ENCODE measurements at places on chromosomes 4 and X.

- DNase-seq = no peak
Observed at GRCh38 chr4:147174591-147174990, 228.9 kb upstream of the TTC29 start.

DNA sequence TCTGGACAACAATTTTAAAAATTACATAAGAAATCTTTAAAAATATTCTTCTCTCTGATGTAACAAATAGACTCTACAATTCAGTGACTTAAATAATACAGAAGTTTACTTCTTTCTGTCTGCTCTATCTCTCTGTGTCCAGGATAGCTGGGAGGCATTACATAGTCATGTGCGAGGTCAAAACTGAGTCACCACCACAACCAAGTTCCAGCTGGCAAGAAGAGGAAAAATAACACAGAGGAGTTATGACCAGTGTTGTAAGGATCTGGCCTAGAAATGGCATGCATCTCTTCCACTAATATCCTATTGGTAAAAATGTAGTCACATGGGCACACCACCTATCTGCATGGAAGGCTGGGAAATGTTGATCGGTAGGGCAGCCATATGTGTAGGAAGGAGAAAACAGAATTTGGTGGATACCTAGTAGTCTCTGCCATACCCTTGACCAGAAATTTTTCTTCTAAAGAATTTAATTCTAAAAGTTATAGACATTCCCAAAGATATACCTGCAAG lies 39.4 kb upstream of the WDFY3 start:
- no peak for DNase-seq

- peak; percentile 6 for DNase-seq
Observed at GRCh38 chrX:150200820-150201287, 162.3 kb upstream of the MAMLD1 start.

- DNase-seq = no peak
Observed at GRCh38 chrX:76029385-76029784, 143.5 kb upstream of the PBDC1 start.

DNA sequence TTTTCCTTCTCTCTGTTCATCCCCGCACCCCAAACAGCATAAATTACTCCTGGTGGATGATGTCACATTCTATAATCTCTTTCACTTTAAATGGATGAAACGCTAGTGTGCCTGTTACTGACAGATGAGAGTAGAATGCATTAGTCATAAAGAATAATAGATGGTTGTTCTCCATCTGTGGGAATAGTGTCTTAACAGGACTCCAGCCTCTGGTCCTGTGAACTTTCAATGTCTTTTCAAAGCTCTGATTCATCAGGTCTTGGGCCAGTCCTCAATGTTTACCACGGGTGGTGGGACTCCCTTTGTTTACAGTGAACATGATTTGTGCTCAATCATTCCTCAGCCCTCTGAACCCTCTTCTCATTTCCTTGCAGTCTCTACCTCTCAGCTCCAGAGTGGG lies 182.6 kb downstream of the GABRB1 start:
- DNase-seq = no peak

GRCh38 chr4:151417766-151418376 lies 8.9 kb downstream of the FHIP1A start:
- DNase-seq = no peak

DNA sequence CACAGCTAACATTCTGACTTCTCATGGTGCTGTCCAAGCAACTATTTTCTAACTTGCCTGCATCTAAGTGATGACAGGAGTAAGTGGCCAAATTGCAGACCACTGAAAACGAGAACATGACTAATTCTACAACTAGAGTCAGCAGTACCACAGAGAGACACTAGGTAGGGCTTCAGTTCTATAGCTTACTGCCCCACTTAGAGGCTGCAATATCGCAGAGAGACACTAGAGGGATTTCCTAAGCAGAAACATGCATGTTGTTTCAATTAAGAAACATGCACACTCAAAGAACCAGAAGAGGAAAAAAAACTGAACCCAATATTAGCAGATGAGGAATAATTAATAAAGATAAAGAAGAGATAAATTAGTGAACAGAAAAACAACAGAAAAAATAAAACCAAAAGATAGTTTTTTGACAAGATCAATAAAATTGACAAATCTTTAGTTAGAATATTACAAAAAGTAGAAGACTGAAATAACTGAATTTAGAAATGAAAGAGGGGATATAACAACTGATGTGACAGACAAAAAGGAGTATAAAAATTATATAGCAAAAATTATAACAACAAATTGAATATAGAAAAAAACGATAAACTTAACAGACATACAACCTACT lies 100.8 kb downstream of the SPIN4 start:
- no peak for DNase-seq

- no peak for DNase-seq
Observed at GRCh38 chr4:170386971-170387370, 297.2 kb upstream of the AADAT start.

DNA sequence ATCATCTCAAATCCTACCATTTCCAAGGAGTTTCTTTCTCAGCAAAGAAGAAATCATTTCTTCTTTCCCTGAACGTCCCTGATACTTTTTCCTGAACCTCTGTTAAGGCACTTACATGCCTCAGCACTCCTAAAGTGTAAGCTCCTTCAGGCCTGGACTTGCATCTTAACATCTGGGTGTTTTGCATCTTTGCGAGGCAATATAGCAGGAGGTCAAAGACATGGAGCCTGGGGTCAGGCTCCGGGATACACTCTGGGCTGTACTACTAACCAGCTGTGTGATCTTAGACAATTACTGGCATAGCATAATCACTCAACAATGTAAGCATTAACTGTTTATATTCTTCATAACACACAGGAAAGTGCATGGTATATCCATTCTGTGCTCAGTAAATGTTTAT lies 275.5 kb upstream of the BOD1L1 start:
- no peak for DNase-seq

DNA sequence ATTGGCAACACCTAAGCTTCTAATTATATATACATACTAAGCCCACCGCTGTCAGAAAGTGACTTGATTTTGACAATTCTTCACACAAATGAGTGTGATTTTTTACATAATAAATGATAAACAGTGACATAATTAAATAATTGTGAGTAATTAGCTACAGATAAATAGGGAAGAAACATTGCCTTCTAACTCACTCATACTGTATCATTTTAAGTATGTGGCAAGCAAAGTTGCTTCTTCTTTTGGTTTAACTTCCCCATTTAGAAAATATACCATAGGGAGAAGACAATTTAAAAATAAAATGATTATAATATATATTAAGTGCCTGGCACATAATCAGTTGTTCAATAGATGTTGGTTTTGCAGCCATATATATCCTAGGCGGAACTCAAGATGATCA lies 644.2 kb downstream of the FSTL5 start:
- DNase-seq = no peak

- no peak for DNase-seq
Observed at GRCh38 chrX:9907645-9908387, 59.3 kb upstream of the CLDN34 start.

GRCh38 chr4:117134386-117134785 lies 49.0 kb upstream of the TRAM1L1 start:
- no peak for DNase-seq

DNA sequence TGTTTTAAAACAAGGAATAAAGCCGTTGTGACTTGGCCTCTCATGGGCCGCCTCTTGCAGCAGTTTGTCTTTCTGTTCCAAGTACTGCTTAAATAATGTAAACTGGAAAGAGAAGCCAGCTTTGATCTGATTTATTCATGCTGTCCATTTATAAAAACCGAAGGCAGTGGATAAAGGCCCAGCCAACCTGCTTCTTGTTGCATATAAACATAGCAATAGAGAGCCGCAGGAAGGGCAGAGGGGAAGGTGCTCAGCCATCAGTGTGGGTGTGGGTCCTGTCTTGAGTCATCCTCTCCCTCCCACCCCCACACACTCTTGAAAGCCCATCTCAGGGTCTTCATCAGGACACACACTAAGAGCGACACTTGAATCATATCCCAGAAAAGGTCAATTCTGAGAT lies 187.9 kb upstream of the FAM9B start:
- DNase-seq = no peak

DNA sequence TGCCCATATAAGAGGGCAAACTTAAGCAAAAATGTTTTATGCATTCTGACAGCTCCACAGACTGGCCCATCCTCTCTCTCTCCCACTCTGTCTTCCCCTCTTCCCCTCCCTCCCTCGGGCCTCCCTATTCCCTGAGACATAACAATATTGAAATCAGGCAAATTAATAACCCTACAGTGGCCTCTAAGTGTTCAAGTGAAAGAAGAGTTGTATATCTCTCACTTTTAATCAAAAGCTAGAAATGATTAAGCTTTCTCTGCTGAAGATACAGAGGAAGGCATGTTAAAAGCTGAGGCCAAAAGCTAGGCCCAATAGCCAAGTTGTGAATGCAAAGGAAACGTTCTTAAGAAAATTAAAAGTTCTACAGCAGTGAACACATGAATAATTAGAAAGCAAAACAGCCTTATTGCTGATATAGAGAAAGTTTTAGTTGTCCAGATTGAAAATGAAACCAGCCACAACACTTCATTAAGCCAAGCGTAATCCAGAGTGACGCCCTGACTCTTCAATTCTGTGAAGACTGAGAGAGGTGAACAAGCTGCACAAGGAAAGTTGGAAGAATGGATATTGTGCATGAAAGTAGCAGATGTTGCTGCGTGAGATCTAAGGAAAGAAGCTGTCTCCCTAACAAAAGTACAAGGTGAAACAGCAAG lies 54.9 kb downstream of the USO1 start:
- DNase-seq = no peak

GRCh38 chr4:15410750-15411149 lies 17.1 kb upstream of the C1QTNF7 start:
- DNase-seq = no peak

- DNase-seq = no peak
Observed at GRCh38 chr4:26729027-26729426, 131.6 kb upstream of the STIM2 start.

DNA sequence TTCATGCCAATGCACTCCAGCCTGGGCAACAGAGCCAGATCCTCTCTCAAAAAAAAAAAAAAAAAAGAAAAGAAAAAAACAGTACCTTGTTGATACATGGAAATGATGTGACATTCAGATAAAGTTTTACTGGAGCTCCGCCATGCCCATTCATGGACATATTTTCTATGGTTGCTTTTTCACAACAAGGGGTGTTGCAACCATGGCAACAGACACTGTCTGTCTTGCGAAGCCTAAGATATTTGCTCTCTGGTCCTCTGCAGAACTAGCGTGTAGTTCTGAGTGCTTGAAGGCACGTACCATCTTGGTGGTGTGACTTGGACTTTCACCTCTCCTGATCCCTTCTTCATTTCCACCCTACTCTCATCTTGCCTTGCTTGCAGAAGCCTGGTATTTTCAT lies 53.2 kb downstream of the TBL1X start:
- no peak for DNase-seq

GRCh38 chr4:184169225-184169867 lies 48.3 kb downstream of the ENPP6 start:
- no peak for DNase-seq

- no peak for DNase-seq
Observed at GRCh38 chr4:114941503-114941902, 171.9 kb downstream of the NDST4 start.

DNA sequence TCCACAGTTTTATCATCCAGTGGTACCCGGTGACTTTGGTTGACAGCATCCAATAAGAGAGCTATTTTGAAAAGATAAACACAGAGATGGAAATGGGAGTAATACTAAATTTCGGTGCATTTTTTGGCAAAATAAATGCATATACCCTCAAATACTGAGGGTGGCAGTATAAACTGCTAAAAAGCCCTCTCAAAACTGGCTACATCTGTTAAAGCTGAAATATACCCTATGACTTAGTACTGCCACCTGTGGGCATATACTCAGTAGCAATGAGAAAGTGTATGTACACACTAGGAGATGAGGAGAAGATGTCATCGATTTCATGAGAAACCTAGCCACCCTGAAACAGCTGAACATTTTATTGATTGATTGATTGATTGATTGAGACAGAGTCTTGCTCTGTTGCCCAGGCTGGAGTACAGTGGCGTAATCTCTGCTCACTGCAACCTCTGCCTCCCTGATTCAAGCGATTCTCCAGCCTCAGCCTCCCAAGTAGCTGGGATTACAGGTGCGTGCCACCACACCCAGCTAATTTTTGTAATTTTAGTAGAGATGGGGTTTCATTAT lies 12.2 kb upstream of the TMEM128 start:
- no peak for DNase-seq

DNA sequence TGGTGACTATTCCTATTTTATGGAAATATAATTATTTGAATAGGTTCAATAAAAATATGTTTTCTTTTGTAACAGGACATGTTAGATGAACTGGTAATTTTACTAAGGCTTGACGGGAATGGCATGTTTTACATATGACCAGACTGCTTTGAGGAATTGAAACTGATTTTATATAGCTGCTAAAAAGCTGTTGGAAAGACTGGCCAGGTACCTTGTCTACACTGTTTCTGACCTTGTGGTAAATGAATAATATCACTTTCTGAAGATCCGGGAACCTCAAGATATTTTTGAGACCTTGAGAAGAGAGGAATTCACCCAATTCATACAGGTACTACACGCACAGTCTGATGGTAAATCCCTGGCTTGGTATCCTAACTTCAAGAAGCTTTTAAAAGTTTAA lies 42.1 kb upstream of the USP46 start:
- no peak for DNase-seq

DNA sequence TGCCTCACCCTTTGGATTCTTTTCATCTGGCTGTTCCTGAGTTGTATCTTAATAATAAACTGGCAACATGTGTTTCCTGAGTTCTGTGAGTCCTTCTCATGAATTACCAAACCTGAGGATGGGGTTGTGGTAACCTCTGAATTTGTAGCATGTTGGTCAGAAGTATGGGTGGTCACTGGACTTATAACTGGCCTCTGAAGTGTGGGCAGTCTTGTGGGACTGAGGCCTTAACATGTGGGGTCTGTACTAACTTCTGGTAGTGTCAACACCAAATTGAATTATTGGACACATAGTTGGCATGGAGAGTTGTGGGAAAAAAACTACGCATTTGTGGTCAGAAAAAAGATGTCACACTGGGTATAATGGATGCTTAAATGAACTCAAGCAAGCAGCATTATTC lies 45.0 kb upstream of the TNIP3 start:
- no peak for DNase-seq

DNA sequence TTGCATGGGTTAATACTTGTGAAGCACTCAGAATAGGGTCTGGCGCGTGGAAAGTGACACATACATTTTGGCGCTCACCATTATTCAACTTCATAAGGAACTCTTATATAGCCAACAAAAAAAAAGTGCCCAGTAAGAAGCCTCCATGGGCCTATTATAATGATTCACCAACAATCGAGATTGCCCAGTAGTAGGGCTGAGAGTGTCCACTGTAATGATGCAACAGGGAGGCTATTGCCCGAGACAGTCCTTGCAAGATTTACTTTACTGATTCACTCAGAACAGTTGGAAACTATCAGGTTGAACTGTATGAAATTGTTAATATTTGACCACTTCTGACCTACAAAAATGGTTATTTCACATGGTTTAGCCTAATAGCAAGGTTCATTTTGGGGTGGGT lies 86.0 kb downstream of the PJA1 start:
- DNase-seq = no peak
